ENCODE measurements at places on chromosomes 1 and 21.
A peak's percentile ranks its signal among the peaks of the same experiment; 100 is the strongest.

GRCh38 chr1:11967028-11967547 lies 13.2 kb upstream of the MFN2 start:
- no peak for DNase-seq

GRCh38 chr1:25671929-25672328 lies 55.3 kb downstream of the MAN1C1 start:
- no peak for DNase-seq

DNA sequence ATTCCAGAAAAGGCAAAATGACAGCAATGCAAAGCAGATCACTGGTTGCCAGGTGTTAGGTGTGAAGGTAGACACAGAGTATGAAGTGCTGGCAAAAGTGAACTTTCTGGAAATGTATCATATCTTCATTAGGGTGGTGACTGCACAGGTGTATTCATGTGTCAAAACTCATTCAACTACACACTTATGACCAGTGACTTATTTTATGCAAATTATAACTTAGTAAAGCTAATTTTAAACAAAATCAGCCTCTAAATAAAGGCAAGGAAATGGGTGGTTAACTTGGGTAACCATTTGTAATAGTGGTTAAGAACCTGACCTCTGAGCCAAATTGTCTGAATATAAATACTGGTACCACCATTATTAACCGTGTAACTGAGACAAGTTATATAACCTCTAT lies 7.4 kb downstream of the COP1 start:
- no peak for DNase-seq

- DNase-seq = no peak
Observed at GRCh38 chr1:37575692-37576091, 19.0 kb downstream of the DNALI1 start.

DNA sequence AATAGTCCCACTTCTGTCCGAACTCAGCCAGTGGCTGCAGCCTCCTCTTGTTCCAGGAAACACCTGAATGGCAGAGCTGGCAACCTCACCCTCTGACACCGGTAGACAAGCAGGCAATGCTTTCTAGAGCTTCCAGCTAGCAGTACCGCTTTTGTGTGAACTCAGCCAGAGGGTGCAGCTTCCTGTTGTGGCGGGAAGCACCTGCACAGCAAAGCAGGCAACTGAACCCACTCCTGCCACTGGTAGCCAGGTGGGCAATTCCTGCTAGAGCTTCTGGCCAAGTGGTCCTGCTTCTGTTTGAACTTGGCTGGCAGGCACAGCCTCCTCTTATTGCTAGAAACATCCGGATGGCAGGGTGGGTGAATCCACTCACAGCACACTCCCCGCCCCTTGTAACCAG lies 40.1 kb upstream of the TMPRSS15 start:
- DNase-seq = no peak

GRCh38 chr21:31993826-31994825 lies 121.3 kb downstream of the HUNK start:
- DNase-seq = no peak

DNA sequence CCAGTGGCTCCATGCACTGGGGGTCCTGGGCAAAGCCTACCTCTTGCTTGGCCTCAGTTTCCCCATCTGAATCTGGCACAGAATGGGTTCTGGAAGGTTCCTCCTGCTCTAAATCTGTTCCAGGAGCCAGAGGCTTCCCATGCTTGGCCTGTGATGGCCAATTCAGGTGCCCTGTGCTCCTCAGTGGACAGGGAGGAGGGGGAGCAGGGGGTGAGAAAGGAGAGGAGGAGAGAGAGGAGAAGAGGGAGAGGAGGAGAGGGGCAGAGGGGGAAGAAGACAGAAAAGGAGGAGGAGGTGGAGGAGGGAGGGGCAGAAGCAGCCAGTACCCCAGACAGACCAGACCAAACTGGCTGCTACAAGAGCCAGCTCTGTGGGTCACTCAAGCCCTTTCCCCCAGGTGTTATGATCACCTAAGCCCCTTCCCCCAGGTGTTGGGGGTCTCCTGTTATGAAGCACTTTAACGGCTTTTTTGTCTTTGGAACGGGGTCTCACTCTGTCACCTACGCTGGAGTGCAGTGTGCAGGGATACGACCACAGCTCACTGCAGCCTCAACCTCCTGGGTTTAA lies 43.7 kb downstream of the TRIM11 start:
- DNase-seq = no peak

- DNase-seq = no peak
Observed at GRCh38 chr1:57866998-57867397, 443.1 kb upstream of the DAB1 start.

DNA sequence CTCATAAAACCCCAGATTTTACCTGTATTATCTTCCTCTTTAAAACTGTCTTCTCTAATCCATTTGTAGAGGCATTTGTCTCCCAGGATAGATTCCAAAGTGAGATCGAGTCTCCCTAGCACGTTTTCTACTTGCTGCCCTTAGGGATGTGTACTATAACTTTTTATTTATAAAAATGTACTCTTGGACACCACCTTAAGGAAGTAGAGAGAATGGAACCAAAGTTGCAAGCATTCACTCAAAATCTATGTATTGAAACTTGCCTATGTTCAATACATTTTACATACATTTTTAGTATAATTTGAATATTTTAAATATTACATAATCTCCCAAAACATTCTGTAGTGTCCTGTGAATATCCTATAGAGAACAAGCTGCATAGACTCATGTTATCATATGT lies 842 bp upstream of the SPRR2A start:
- no peak for DNase-seq

GRCh38 chr1:75471252-75471651 lies 139.7 kb downstream of the SLC44A5 start:
- DNase-seq = no peak

- peak; percentile 52 for DNase-seq
Observed at GRCh38 chr1:205849619-205850355, at the start of gene PM20D1. PM20D1 (minus strand) TSS chr1:205850132; CDS start chr1:205850072, 60 bp downstream.

Data from stimulated activated CD8-positive, alpha-beta memory T cell treated with anti-CD3 and anti-CD28 coated beads, Interleukin-7, amount 100 ng/mL, for 1 hour (primary cell).